ENCODE measurements at places on chromosomes 4 and X.

DNA sequence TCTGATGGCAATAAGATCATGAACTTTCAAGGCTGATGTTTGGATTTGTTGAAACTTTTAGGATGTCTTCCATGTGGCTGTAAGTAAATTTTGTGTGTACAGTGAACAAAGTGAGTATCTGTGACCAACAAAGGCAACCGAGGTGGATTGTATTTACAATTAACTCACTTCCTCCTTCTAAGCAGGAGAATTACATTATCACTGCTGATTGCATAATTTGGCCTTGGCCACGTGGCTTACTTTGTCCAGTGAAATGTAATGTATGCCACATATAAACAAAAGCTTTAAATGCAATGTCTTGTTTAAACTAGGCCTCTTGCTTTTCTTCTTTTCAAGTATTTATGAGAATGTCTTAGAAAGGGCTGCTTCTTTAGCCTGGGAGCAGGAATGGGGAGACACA is 66.3 kb upstream of the MAD2L1 start:
- no peak for DNase-seq

GRCh38 chrX:106612393-106612763 is 600 bp downstream of the RADX start:
- DNase-seq, result no peak

GRCh38 chrX:154382483-154383069 is 3.5 kb downstream of the EMD start:
- no peak for DNase-seq

- DNase-seq, result no peak
Measured at GRCh38 chr4:79563219-79563618, 155.2 kb upstream of the GK2 start.

- no peak for DNase-seq
Measured at GRCh38 chr4:19823781-19824180, 427.9 kb upstream of the SLIT2 start.

GRCh38 chrX:68902706-68903504 is 74.1 kb downstream of the EFNB1 start:
- no peak for DNase-seq

- no peak for DNase-seq
Measured at GRCh38 chrX:18471296-18471695, 45.9 kb downstream of the CDKL5 start.

DNA sequence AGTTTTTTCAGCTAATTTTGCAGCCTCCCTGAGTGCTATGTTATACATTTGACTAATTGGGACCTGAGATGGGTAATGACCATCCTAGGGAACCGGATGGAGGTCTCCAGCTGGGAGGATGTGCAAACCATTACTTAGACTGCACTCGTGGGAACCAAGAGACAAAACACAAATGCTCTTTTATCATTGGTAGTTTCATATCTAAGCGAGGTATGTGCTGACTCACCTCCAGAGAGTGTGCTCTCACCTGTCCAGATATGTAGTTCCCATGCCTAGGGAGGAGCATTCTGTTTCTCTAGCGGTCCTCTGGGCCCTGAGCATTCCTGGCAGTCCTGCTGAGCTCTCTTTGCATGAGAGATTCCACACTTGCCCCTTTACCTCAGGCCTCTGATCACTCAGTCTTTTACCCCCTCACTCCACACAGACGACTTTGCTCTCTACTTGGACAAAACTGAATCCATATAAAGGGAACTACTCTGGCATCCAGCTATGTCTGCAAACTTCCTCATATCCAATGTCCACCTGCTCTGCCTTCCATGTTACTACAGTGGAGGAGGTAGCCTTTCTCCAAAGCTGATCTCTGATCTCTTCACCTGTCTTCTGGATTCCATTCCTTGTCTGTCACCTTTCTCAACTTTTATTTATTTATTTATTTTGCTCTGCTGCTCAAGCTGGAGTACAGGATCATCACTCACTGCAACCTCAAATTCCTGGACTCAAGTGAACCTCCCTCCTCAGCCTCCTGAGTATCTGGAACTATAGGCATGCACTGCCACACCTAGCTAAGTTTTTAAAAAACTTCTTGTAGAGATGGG is 88.4 kb downstream of the LRP2BP start:
- DNase-seq, result no peak

DNA sequence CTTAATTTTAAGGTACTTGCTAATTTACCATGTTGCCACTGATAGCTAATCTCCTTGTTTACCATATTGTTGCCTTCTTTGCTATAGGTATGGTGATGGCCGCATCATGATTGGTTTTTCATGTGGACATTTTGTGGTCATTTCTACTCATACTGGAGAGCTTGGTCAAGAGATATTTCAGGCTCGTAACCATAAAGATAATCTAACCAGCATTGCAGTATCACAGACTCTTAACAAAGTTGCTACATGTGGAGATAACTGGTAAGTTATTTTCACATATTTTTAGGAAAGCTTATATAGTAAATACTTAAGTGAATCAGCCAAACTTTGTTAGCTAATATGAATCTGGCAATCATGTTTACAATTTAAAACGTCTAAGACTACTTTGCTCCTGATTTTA is 23.1 kb downstream of the WDR19 start:
- DNase-seq, result no peak

DNA sequence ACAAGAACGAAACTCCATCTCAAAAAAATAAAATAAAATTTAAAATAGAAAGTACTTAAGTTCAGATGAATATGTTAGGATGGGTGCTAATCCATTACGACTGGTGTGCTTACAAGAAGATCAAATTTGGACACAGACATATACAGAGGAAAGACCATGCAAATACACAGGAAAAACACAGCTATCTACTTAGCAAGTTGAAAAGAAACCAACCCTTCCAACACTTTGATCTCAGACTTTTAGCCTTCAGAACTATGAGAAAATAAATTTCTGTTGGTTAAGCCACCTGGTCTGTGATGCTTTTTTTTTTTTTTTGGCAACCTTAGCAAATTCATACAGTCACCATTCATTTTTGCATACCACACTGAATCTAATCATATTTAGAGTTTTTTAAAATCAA is 116.5 kb downstream of the CENPC start:
- no peak for DNase-seq

GRCh38 chr4:113621633-113622032 is 139.9 kb downstream of the CAMK2D start:
- no peak for DNase-seq

- DNase-seq, result no peak
Measured at GRCh38 chr4:107183155-107183774, 147.2 kb upstream of the DKK2 start.

DNA sequence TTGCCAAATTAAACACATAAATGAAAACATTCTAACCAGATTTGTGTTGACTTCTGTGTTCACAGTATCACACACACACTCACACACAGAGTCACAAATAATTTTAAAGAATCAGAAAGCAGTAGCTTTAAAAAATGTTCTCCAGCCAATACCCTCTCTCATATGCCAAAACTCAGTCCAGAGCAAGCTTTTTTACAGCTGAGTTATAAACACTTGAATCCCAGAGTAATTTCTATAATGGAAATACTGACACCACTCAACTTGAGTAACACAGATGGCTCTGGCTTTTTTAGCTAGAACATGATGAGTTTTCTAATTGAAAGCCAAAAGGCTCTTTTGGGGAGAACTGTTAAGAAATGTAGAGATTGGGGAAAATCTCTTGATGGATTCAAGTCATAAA is 100.8 kb downstream of the DOCK11 start:
- DNase-seq, result no peak

DNA sequence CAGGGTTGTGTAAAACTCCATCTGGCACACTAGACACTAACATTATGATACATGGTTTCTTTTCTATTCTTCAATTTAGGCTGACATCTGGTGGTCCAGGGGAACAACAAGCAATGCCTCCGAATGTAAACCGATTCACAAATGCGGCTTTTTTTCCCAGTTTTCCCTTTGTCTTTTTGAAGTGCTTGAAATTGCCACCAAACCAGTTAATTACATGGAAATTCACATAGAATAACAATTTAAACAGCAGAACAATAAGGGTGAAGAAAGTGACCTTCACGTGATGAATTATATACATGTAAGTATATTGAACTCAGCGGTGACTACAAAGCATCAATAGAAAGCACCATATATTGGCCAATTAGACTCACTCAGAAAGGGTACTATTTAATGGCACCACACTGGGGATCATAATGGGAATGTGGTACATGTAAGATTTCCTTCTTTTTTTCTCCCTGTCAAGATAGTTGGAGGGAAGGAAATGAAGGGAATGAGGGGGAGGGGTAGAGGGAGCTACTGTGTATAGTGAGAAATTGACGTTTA is 103.9 kb downstream of the MMRN1 start:
- DNase-seq, result no peak

GRCh38 chr4:87298362-87298761 is 24.3 kb downstream of the HSD17B13 start:
- DNase-seq, result no peak

GRCh38 chr4:184472614-184473498 is 1.5 kb downstream of the IRF2 start:
- DNase-seq, result peak; percentile 30

- no peak for DNase-seq
Measured at GRCh38 chrX:130196466-130196865, 24.7 kb downstream of the RAB33A start.
